Stimulated activated CD8-positive, alpha-beta memory T cell treated with anti-CD3 and anti-CD28 coated beads, Interleukin-15, amount 100 ng/mL, for 48 hours (primary cell): ENCODE measurements at places on chromosomes 3 and 15.
A peak's percentile ranks its signal among the peaks of the same experiment; 100 is the strongest.

GRCh38 chr3:112813016-112813415, 33.6 kb downstream of the CD200R1L start:
- DNase-seq, result no peak

DNA sequence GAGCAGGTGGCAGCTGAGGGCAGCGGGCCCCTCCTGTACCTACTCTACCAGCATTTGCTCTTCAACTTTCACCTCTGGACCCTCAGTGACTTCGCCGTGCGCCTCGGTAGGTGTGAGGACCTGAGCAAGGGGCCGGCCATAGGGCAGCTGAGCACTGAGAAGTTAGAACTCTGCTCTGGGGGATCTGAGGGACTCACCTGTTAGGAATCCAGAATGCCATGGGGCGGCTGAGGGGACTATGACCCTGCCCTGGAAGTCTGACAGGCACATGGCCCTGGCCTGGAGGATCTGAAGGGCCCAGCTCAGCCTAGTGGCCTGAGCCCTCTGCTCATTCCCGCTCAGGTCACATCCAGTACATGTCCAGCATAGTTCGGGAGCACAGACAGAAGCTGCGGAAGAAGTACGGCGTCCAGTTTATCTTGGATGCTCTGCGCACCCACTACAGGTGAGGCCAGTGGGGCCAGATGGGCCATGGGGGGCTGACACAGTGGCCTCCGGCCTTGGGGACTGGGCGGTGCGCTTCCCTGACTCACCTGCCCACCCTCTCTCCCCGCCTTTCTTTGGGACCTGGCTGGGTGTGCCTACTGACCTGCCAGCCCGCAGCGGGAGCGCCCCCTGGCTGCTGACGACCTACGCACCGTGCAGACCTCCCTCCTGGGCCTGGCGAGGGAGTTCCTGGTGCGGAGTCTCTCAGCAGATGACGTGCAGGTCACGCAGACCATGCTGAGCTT, 18.8 kb downstream of the NBEAL2 start:
- peak; percentile 62 for DNase-seq

DNA sequence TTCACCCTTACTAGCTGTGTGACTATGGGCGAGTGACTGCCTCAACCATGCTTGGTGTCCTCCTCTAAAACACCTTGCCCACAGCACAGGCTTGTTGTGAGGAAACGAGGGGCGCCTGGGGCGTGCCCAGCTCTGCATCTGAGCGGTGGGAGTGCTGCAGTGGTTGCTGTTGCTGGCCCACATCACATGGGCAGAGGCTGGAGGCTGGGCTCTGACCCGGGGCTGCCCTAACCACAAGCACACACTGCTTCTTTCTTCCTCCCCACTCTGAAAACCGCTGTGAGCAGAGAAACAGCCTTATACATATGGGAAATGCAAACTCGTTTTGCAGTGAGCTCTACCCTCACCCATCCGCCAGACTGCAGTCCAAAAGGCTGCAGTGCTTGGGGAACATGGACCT, 74.8 kb upstream of the RPL32 start:
- DNase-seq, result peak; percentile 38

- DNase-seq, result no peak
Observed at GRCh38 chr3:29597376-29598008, 316.6 kb downstream of the RBMS3 start.

DNA sequence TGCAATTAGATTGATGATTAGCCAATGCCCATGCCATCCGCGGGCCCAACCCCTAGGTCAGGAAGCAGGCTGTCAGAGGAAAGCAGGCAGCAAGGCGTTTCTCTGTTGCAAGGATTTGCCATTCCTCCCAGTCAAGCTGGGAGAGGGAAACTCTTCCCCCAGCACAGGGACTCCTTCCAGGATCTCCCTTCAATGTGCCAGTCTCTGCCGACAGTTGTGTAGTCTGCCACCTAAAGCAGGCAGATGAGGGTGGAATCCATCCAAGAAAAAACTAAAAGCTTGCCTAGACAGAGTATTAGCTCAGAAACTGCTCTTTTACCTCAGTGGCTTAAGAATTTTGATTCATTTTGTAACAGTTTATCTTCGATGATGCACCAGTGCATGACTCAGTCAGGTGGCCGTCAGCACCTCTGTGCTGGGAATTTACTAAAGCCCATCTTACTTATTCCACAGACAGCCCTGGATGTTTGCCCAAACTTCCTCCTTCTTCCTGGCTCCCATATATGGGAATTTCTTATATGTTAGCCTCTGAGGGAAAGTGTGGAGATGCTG, 501.5 kb upstream of the THBS1 start:
- DNase-seq, result no peak

GRCh38 chr3:55608301-55608937, 121.3 kb upstream of the WNT5A start:
- DNase-seq, result no peak

- no peak for DNase-seq
Observed at GRCh38 chr15:87711026-87711425, 545.5 kb downstream of the NTRK3 start.

DNA sequence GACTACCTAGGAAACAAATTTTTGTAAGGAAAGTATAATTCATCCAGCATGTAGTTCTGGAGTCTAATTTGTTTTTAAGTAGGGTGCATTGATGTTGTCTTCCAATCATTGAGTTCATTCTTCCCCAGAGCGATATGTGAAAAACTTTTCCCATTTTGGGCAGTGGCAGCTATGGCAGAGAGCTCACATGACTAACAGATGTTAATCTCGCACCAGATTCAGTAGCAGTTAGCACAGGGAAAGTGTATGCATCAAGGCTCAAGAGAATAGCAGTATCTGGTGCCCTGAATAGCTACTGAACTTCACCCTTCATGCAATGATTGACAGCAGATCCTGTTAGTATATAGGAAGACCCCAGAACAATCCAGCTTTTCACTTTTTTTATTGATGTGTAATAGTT, 46.3 kb upstream of the TCAIM start:
- no peak for DNase-seq

DNA sequence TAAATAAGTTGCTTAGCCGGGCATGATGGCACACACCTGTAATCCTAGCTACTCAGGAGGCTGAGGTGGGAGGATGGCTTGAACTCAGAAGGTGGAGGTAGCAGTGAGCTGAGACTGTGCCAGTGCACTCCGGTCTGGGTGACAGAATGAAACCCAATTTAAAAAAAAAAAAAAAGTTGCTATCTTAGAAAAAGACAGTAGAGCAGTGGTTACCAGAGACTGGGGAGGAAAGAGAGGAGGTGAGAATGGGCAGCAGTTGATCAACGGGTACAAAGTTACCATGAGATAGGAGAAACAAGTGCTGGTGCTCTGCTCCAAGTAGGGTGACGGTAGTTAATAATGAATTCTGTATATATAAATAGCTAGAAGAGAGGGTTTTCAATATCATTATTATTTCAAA, 821 bp upstream of the CCR2 start:
- DNase-seq, result no peak

- DNase-seq, result no peak
Observed at GRCh38 chr3:113495035-113495434, 19.9 kb downstream of the SPICE1 start.

GRCh38 chr3:127978636-127979035, 63.6 kb downstream of the KBTBD12 start:
- DNase-seq, result no peak

DNA sequence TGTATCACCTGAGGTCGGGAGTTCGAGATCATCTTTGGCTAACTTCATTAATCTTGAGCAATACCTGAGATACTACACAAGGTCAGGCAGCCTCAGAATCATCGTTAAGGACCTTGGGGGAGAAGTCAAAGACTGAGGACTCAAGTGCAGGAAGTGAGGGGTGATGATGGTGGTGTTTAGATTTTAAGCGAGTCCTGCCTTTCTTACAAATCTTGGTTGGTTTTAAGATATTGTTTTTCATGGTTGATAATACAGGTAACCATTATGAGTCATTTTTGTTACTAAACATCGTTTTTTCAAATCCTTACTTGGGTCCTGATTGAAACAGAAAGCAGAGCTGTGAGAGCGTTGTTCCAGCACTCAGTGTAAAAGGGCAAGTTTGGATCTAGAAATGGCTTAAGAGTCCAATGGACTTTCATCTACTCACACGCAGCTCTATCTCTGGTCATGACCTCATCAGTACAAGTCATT, 4.1 kb downstream of the RASGRP1 start:
- DNase-seq, result no peak

DNA sequence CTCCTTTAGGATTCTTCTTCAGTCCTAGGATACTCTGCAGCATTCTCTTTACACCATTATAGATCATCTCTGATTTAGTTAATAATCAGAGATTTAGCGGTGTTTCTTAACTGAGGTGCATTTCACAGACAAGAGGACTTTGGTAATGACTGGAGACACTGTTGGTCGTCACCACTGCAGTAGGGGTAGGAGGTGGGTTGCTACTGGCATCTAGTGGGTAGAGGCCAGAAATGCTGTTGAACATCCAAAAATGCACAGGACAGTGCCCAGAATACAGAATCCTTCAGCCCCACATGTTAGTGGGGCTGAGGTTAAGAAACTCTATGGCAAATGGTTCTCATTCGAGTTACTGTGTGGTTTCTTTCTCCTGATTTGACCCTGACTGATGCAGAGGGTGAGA, 80.4 kb upstream of the LMCD1 start:
- no peak for DNase-seq

DNA sequence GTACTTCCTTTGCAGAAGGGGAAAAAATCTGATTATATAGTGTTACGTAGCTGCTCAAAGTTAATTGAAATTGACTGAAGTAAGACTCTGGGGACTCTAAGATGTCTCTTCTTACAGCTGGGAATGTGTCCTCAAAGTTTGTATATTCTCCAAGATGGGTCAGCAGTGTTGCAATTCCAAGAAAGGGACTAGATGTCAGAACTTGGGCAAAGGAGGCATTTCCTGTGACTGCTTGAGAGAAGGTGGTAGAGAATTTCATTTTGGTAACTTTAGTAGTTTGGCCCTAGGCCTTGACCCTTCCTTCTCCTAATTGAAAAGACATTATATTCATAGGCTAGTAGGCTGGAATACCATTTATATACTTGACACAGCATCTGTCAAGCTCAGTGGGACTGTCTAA, 33.9 kb downstream of the PTPRG start:
- no peak for DNase-seq

DNA sequence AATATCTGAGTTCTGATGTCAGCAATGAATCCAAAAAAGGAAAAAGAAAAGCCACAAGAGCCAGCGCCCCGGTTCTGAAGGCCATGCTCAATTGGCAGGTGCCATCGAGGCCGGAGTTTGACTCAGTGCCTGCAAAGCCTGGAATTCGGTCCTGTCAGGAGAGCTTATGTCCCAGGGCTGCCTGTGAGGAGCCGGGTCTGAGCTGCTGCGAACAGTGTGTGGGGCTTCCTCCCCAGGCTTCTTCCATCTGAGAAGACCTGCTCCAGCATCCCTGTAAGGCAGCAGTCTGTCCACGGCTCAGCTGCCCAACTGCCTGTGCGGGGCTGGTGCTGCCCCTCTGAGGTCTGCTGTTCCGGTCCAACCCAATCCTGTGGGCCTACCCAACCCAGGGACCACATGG, 46.1 kb downstream of the ROPN1B start:
- no peak for DNase-seq

- DNase-seq, result no peak
Observed at GRCh38 chr3:30372837-30373236, 233.6 kb upstream of the TGFBR2 start.

- no peak for DNase-seq
Observed at GRCh38 chr3:114877378-114878113, 269.5 kb downstream of the ZBTB20 start.
